ENCODE measurements at places on chromosomes 2 and 18. TPM values are rescaled to one million over a fixed set of nuclear protein-coding genes. Genes with fewer than 3 reads are reported as not detected.

DNA sequence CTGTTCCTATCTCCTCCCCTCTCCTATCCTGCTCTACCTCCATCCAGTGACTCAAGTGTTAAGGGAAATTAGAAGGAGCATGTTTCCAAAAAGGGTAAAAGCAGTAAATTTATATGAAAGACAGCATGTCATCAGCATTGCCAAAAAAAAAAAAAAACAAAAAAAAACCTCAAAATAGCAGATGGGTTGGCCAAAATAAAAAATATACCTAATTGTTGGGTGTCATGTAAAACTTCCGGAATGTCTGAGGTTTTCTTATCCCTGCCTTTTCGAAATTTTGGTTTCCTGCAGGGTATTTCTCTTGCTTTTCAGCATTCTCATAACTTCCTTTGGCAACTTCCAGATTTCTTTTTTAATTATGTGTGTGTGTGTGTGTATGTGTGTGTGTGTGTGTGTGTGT, 241.6 kb upstream of the FN1 start:
- no peak for DNase-seq

- no peak for DNase-seq
Observed at GRCh38 chr2:39874236-39874635, 95.2 kb upstream of the THUMPD2 start.

GRCh38 chr2:71613403-71613952, 160.1 kb downstream of the DYSF start:
- DNase-seq = no peak

- no peak for DNase-seq
Observed at GRCh38 chr18:76565238-76566173, 70.5 kb upstream of the ZNF516 start.

DNA sequence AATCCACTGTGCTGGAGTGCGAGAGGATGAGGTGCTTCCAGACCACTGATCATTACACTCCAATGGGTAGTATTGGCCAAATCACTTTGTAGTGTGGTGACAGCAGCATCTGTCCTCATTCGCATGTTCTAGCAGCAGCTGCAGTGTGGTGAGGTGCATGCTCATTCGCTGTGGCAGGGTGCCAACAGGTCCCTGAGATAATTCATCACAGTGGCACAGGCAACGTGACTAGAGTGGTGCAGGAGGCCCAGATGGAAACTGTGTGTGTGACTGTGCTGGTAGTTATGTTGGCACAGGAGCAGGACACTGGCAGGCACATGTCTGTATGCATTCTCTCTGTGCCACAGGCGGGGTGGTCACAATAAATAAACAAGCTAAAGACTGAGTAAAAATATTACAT, 329.5 kb upstream of the SYT4 start:
- DNase-seq = no peak

GREB1 gene
- total RNA-seq = 0.25 TPM

INPP4A gene
- total RNA-seq = 60.3 TPM

REG3G gene
- total RNA-seq = not detected

CD8B gene
- total RNA-seq = 283 TPM

POTEJ gene
- not detected for total RNA-seq
